ENCODE measurements at places on chromosomes 5 and 9.

GRCh38 chr5:72511774-72512592, 4.8 kb upstream of the ZNF366 start:
- DNase-seq: no peak

- no peak for DNase-seq
These were observed 53.6 kb upstream of the HTR1A start for GRCh38 chr5:64015824-64016223.

DNA sequence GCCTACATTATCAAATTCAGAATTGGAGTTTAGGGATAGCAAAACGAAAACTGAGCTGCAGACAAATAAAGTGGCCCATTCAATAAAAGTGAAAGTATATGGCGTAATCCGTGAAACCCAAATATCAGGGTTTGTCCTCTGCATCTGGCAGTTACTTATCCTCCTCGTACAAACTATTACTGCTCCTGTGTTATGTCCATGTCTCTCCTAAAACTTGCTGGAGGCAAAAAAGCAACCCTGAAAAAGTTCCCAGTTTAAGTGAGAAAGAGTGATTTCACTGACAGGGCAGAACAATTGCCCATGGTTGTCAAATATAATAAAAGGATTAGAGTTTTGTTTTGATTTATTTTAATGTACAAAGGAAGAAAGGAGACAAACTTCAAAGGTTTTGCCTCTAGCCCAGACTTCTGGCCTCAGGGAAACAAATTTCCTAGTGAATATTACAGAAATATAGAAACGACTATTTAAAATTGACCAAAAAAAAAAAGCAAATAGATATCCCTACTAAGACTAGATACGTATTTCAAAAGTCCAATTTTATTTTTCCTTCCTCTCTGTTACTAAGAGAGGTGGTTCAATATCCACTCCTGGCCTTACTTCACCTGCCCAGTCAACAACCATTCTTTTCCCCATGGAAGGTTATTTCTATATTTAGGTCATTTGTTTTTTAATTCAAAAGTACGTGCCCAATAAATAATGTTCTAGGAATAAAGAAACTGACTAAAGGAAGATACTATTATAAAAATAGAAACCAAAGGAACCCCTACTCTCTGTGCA, 50.0 kb downstream of the NFIB start:
- DNase-seq: no peak

DNA sequence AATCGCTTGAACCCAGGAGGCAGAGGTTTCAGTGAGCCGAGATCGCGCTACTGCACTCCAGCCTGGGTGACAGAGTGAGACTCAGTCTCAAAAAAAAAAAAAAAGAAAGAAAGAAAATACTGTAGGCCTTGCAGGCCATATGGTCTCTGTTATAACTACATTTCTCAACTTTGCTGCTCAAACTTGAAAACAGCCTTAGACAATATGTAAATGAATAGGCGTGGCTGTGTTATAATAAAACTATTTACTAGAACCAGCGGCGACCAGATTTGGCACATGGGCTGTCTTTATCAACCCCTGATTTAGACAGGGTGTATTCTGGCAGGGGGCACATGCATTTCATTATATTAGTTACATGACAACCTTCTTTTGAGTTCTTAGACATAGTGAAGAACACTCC, 130.0 kb downstream of the C9orf152 start:
- DNase-seq: no peak

DNA sequence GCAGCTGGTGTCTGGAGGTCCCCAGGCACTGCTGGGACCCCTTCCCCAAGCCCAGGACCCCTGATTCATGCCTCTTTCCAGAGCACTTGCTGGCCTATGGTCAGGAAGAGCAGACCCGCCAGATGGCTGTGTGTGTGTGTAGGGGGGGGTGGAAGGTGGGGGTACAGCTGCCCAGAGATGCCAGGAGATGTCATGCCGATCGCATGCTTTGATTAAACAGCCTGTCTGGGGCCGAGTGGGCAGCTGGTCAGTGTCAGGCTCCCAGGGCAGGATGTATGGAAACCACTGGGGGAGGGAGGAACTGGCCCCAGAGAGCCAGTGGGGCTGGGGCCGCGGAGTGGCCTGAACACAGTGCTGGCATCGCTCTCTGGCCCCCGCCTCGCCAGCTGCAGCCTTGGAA, 23.7 kb downstream of the RXRA start:
- no peak for DNase-seq

DNA sequence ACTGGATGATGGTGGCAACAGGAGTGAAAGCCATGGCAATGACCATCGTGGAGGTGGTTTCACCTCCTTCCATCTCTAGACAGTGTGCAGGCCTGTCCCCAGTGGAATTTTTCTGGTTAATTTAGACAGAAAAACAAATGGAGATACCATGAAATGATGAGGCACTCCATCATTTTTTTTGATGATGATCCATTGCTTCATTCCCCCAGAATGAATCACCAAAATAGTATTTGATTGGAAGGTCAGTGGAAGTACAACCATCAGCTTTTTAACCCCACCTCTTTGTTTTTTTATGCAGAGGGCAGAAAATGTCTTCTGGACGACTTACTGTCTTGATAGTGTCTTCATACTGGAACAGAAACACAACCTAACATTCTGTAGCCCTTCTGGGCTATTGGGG, 42.6 kb upstream of the ADRA1B start:
- DNase-seq: no peak

GRCh38 chr5:119255571-119256356, 100.1 kb upstream of the TNFAIP8 start:
- no peak for DNase-seq

- no peak for DNase-seq
These were observed 38.3 kb downstream of the RECK start for GRCh38 chr9:36074870-36075532.

DNA sequence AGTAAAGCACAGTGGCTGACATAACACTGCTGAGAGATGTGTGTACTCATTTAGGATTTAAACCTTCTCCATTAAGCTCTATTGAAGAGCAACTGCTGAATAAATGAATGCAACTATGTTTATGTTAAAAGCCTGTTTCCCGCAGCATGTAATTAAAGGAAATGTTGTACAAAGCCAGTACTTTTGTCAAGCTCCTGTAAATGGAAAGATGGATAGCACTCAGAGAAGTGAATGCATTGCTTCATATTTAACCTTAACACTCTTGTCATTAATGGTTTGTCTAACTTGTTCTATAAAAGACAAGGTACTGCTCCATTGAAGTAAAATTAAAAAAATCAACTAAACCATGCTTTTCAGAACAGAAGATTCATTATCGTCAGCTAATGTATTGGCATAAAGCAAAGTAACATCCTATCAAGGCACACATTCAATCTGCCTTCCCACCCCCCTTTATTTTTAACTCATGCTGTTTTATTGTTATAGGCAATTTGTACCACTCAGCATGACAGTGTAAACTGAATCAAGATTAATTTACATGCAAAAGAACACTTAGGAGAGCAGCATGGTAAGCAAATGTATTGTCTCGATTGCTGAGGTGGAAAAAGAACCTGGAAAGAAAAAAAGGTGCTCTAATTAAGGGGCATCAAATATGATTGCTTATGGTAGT, 240.9 kb upstream of the TBCA start:
- DNase-seq: no peak

GRCh38 chr5:1067141-1068121, 44.4 kb downstream of the SLC12A7 start:
- no peak for DNase-seq

Measured in activated effector memory CD4-positive, alpha-beta T cell treated with Interleukin-2 at 50 U/mL for 16 hours (primary cell).